ENCODE measurements at places on chromosomes 6 and 20.
A peak's percentile ranks its signal among the peaks of the same experiment; 100 is the strongest.

GRCh38 chr6:29696147-29697125 lies 15.5 kb upstream of the ZFP57 start:
- DNase-seq, result no peak

DNA sequence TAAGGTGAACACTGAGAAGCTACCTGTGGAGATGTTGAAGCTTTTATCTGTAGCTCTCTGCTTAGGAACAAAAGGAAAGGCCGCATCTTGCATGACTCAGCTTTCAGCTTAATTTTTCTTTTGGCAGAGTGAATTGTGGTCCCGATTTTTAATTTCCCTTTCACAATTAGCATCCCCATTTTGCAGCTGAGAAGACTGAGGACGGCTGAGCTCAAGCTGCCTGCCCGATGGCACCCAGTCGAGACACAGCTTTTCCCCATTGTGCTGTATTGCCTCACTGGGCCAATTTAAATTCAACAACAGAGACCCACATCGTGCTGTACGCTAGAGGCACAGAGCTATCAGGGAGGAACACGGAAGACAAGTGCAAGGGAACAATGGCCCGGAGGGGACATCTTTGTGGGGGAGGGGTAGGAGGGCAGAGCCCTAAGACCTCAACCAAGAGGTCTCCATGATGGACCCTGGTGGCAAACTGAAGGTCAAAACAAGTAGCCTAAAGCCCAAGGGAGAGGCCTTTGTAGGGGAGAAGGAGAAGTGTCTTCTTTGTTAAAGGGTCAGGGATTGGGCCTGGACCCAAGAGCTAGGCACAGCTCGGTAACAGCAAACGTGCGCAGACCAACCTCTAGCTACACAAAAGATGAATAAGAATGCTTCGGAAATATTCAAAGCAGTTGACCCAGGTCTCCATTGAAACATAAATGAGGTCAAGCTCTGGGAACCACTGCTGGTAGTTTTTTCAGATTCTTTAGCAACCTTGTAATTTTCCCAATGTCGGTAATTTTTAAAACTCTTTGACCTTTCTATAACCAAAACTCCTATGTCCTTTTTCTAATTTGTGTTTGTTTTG lies 13.3 kb upstream of the QKI start:
- DNase-seq, result no peak

DNA sequence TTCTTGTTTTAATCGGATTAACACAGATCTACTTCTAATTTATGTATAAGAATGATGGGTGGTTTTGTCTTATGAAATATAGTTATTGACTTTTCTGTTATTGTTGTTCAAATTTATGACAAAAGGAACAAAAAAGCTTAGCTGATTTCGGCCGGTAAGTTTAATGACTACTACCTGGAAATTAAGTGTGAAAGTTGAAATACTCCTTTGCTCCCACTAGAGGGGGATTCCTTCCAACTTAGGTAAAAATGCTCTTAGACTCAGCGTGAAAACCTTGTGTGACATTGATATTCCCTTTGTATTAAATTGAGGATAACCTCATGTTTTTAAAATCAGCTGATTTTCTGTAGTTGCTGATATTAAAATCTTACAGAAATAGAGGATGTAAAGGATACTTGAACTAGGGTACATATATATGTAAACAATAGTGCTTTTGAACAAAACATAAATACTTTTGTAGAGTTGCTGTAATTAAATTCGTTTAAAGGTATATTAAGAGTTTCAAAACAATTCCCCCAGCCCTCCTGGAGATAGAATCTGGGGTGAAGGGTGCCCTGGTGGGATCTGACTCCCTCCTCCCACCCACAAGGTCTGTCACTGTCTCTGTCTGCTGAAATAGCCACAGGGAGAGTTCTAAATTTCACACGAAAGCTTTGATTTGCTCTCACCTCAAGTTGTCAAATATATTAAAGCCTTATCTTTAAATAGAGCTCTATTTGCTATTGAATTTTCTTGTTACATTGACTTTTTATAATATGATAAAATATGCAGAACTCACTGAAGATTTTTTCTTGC lies 257.5 kb downstream of the ARID1B start:
- DNase-seq, result no peak

- no peak for DNase-seq
Measured at GRCh38 chr6:73508776-73509175, 12.1 kb downstream of the EEF1A1 start.

- DNase-seq, result no peak
Measured at GRCh38 chr6:149701714-149702113, 16.2 kb downstream of the LATS1 start.

DNA sequence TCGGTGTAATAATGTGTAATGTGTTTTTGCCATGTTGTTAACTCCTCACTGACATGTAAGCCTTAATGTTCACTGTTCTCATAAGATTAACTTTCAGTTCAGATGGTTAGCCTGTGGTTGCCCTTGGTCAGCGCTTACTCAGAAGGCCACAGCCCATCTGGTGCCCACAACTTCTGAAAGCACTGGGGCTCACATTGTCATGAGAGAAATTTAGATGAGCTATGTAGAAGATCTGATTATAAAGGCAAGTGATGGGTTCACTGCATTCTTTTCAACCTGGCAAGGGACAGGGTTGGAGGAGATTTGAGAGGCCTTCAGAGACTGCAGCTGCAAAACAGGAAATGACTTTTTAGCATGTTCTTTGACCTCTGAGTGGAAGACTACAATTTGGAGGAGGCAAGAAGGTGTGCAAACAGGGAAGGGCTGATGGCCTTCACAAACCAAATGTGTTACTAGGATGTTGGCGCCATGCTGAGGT lies 242.3 kb upstream of the SUPT3H start:
- no peak for DNase-seq

- no peak for DNase-seq
Measured at GRCh38 chr20:36506253-36506652, 35.1 kb upstream of the MYL9 start.

GRCh38 chr6:3250231-3250675 lies 8.5 kb upstream of the PSMG4 start:
- DNase-seq, result no peak

- no peak for DNase-seq
Measured at GRCh38 chr20:16760431-16761304, 12.5 kb downstream of the OTOR start.

GRCh38 chr20:16844406-16844805 lies 96.2 kb downstream of the OTOR start:
- no peak for DNase-seq

DNA sequence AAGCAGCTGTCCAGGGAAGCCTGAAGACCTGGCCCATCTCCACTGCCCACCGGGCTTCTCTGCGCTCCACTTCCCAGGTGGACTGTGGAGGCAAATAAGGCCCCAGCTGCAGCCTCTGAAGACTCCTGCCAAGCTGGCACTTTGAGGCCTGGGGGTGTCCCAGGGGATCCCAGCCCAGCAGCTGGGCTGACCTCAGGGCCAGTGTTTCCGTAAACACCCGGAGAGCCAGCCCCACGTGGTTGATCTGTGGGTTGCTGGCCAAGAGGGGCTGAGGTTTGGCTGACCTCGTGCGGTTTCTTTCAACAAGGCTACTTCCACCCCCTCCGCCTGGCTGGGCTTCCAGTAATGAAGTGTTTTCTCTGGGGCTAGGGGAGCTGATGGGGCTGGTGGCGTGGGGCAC lies 12.4 kb upstream of the CCN5 start:
- DNase-seq, result peak; percentile 14

GRCh38 chr6:96837081-96837971 lies at the start of gene GPR63:
Gene GPR63 (minus strand): TSS chr6:96837477. CDS start chr6:96799731, 37,746 bp downstream.
- no peak for DNase-seq

DNA sequence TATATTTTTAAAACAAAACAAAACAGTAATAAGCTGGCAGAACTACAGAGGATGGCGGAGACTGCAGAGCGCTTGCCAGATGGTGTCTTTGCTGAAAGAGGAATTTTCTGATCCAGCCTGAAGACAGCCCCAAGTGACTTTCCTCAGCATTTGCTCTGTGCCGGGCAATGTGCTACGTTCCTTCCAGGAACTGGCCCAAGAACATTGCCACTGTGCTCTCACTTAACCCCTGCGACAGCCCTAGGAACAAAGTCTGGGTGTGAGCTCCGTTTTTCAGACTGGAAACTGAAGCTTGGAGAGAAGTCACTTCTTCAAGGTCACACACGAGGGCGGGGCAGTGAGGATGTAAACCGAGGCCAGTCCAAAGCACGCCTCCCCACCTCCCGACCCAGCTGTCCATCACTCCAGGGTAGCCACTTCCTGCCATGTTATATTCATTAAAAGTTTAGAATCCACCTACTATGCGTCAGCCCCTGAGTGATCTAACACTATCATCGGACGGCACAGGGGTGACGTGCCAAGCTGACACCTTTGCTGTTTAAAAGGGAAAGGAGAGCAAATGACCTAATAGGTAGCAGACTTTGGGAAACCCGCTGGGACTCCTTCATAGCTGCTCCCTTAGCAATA lies 22.3 kb upstream of the BMP7 start:
- no peak for DNase-seq

- DNase-seq, result no peak
Measured at GRCh38 chr6:6891949-6892461, 215.8 kb upstream of the RREB1 start.

DNA sequence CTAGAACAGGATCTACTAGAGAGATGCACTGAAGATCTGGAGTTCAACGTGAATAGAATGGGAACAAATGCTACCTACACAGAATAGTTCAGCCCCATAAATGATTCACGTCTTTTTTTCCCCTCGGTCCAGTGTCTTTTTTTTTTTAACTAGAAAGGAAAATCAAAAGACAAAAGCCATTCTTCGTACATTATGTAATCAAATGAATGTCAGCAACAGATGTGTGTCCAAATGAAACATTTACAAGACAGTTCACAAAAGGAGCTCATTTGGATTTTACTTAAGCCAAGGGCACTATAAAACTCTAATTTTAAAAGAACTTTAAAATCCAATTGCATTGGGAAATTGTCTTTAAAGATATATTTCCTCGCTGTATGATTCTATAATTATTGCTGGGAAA lies 42.4 kb downstream of the FAM184A start:
- DNase-seq, result no peak

DNA sequence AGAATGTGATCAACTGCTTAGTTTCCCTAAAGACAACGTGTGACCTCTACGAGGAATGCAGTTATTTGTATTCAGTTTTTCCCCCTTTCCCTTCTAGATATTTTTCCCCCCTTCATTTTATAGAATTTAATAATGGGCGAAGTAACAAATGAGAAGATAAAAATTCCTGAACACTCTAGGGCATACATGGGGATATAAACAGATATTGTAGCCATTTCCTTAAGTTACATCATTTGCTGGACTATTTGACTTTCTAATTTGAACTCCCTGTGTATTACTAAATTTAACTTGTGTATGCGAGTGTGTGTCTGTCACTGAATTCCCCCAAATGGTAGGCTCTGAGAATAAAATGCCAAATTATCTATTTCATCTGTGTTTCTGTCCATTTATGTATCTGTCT lies 99.0 kb upstream of the ZFP64 start:
- no peak for DNase-seq

GRCh38 chr6:169999367-169999766 lies 247.9 kb downstream of the ERMARD start:
- no peak for DNase-seq

GRCh38 chr6:111721753-111722154 lies 116.1 kb upstream of the TRAF3IP2 start:
- DNase-seq, result no peak

DNA sequence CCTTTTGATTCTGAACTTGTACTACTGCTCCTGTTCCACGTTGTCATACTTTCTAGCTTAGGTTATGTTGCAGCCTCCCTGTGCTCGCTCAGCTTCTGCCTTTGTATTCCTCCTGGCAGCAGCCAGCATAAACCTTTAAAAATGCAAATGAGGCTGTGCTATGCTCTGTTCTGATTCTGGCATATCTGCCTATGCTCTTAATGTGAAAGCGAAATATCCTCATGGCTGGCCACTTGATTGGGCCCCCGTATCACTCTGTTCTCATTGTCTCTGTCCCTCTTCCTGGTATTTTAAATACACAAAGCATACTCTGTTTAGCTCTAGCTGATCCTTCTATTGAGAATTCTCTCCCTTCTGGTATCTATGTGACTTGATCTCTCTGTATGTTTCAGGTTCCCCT lies 139.0 kb downstream of the JARID2 start:
- no peak for DNase-seq

- no peak for DNase-seq
Measured at GRCh38 chr6:3277851-3278416, 19.2 kb downstream of the PSMG4 start.
